HuH-7 (cell line): ENCODE measurements at places on chromosomes 2 and 18.

- DNase-seq = no peak
These were observed 67.0 kb downstream of the CDH2 start for GRCh38 chr18:28109781-28110560.

DNA sequence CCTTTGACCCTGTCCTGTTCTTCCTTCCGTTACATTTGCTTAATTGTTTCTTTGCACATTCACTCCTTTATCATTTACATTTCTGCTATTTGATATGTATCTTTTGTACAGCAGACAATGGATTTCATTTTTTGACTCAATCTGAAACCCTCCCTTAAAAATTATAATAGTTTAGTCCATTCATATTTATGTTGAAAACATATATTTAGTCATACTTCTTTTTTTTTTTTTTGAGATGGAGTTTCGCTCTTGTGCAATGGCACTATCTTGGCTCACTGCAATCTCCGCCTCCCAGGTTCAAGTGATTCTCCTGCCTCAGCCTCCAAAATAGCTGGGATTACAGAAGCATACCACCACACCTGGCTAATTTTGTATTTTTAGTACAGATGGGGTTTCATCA lies 95.3 kb upstream of the TGFA start:
- DNase-seq = no peak

GRCh38 chr2:134393075-134393461 lies 139.2 kb downstream of the MGAT5 start:
- no peak for DNase-seq

- no peak for DNase-seq
These were observed 149.8 kb upstream of the DCC start for GRCh38 chr18:52190195-52190594.

DNA sequence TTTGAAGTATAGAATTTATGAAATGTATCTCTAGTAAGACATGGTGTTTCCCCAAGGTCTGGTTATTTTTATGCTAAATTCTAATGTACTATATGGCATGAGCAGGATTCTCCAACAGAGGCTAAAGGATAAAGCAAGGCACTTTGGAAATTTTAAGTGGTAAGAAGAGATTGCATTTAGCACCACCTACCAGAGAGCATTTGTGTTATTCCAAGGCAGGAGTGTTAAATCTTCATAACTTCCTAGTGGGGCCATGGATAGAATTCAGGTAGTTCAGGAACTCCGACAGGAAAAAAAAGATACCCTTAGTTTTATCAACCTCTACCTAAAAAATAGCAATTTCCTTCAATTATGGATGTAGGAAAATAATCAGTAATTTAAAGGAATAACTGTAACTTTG lies 497.4 kb upstream of the CRIM1 start:
- no peak for DNase-seq

DNA sequence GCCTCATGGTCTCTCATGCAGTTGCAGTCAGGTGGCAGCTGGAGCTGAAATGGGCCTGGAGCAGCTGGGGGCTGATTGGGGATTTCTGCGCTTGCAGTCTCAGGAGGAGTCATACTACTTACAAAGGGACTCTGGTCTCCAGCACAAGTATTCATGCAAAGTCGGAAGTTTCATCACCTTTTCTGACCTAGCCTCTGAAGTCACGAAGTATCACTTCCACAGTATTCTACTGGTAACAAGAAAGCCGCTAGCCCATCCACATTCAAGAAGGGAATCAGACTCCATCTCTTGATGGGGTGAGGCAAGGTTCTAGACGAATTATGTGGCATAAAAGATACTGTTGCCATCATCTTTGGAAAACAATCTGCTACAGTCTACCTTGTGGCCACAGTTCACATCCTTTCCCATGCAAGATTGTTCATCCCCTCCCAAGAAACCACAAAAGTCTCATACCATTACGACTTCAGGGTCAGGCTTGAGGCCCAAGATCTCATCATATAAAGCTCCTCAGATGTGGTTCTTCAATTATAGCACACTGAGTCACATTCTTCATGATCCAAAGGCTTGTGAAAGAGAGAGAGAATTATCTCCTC lies 95.3 kb downstream of the SMC6 start:
- no peak for DNase-seq

- DNase-seq = no peak
These were observed 80.7 kb upstream of the NABP1 start for GRCh38 chr2:191597186-191597751.

- DNase-seq = no peak
These were observed 10.2 kb upstream of the ITGA4 start for GRCh38 chr2:181446985-181447384.

- DNase-seq = no peak
These were observed 160.8 kb downstream of the KLHL29 start for GRCh38 chr2:23545811-23546210.

GRCh38 chr18:50177294-50177992 lies 17.5 kb downstream of the MYO5B start:
- DNase-seq = no peak

DNA sequence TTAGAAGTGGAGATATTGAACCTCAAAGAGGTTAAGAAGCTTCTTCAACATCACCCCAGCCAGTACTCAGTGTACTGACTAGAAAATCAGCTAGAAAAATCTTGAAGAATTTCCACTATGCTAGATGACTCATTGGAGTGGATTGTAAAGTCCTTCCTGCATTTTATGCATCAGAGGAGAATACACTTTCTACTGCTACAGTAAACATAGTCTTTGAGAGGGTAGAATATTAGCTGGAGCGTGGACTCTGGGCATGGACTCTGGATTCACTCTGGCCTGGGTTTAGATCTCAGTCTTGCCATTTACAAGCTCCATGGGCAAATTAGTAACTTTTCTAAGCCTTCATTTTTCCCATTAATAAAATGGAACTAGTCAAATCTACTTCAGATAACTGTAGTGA lies 215.9 kb downstream of the IRS1 start:
- no peak for DNase-seq
